Natural killer cell (primary cell): ENCODE measurements at places on chromosomes 13 and 19.

DNA sequence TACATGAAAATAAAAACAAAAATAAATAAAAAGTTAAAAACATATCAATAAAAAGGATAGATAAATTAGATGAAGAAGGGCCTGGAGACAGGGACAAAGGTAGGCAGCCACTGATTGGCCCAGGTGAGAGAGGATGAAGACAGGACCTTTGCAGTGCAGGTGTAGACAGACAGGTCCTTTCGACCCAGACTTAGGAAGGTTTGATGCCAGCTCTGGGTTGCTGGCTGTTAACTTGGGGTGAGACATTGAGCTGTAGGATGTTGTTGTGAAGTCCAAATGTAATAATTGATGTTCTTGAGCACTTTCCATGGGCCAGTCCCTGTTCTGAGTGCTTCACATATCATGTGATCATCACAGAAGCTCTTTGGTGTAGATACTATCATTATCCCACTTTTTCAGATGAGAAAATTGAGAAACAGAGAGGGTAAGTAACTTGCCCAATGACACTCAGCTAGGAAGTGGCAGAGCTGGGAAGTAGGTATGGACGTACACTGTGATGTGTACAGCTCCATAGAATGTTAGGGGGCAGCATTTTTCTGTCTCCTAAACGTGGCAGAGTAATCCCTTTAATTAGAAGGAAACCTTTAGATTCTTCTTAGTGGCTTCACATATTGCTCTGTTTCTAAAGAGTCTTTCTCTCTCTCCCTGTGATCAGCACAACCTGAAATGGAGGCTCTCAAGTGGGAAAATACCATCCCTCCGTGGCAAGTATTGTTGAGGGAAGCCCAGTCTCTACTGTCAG, 76.0 kb upstream of the STK24 start:
- DNase-seq: no peak

DNA sequence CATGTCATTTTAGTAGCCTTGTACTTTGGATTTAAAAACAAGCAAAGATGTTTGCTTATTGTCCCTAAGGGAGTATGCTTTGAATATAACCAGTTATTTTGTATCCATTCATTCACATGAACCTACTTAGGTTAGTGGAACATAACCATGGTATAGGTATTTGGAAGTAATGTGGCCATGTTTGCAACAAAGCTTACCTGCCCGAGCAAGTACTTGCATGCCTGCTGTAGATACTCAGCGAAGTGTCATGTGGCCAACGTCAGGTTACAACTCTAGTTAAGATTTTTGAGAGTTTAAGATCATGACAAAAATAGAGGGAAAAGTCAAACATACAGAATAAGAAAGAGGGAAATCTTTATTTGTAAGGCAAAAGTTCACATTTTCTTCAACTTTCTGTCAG, 57.2 kb downstream of the COG6 start:
- no peak for DNase-seq

DNA sequence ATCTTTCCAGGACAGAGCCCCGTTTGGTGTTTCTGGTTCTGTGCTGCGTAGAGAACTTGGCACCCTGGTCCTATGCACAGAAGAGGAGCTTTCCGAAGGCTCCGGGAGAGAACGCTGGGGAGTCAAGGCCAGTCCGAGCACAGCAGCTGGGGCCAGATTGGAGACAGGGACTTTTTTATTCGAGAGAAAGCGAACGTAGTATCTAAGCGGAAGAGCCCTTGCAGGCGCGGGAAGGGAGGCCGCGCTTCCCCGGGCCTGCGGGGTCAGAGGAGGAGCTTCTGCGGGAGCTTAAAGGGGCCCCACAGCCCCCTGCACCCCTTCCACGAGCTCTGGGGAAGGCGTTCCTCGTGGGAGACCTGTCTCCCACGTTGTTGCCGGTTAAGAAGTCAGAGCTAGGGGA, 48.6 kb upstream of the ARHGEF7 start:
- no peak for DNase-seq

GRCh38 chr13:34151885-34152284, 333.9 kb downstream of the RFC3 start:
- no peak for DNase-seq

GRCh38 chr13:113058988-113059850, 46.4 kb upstream of the F7 start:
- no peak for DNase-seq

GRCh38 chr19:48325265-48325910, at the start of gene EMP3:
Gene EMP3 (plus strand): TSS chr19:48325552. CDS start chr19:48326845, 1,293 bp downstream.
- DNase-seq: peak; percentile 93

- DNase-seq: no peak
These were observed 545 bp upstream of the ISYNA1 start for GRCh38 chr19:18438331-18439024.
